ENCODE measurements at places on chromosomes 7 and 10.
A peak's percentile ranks its signal among the peaks of the same experiment; 100 is the strongest.

DNA sequence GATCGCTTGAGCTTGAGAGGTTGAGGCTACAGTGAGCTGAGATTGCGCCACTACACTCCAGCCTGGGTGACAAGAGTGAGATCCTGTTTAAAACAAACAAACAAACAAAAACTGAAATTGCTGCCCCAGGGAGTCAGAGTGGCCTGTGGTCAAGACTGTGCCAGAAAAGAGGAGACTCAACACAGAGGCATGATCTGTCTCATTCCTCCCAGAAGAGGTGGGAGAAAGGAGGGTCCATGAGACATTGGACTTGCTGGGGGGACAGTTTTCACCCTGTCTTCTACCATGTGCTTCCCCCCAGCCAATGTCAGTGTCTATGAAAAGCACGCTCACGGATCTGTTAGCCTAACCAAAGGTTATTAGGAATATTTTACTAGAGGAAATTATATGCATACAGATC, 3.2 kb downstream of the ZNF853 start:
- DNase-seq: no peak

- no peak for DNase-seq
These were observed 177.1 kb downstream of the USP6NL start for GRCh38 chr10:11434324-11434723.

- no peak for DNase-seq
These were observed 650 bp downstream of the UBE2D1 start for GRCh38 chr10:58335306-58336005.

GRCh38 chr7:27173956-27174873, at the start of gene HOXA10:
HOXA10 (minus strand) TSS chr7:27174320; CDS start chr7:27174306, 14 bp downstream.
- DNase-seq: no peak

- no peak for DNase-seq
These were observed 317.7 kb downstream of the GLRX3 start for GRCh38 chr10:130453721-130454542.

- no peak for DNase-seq
These were observed 90.0 kb downstream of the GATA3 start for GRCh38 chr10:8144496-8144895.

GRCh38 chr10:71530781-71531180, 134.1 kb downstream of the CDH23 start:
- no peak for DNase-seq

DNA sequence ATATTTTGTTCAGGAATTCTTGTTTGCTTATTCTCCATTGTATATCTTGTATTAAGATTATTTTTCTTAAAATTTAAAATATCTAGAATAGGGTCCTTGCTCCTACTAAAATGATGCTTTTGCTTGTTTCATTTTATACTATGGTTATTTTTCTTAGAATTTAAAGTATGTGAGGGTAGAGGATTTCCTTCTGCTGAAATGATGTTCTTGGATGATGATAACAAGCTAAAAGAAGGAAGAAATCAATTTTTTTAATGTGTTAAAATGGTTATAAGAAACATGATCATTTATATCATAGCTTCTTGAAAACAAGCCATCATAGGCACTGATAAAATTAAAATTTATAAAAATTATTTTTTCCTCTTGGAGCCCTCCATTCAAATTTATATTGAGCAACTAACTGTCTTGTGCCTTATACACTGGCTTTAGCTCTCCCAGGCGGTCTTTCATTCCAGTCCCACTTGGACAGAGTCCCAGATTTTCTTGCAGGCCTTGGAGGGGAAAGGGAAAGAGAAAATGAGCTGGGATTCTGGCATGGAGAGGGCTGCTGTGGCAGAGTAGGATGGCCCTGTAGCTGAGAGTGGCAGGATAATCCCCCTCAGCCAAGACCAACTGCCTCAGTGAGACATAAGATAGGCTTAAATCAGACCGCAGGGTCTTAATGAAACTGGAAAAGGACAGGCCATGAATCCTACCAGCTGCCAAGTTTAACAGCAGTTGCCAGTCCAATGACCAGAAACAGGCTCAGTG, 60.2 kb downstream of the DNAJB9 start:
- no peak for DNase-seq

GRCh38 chr7:158812684-158813083, 16.6 kb downstream of the ESYT2 start:
- no peak for DNase-seq

DNA sequence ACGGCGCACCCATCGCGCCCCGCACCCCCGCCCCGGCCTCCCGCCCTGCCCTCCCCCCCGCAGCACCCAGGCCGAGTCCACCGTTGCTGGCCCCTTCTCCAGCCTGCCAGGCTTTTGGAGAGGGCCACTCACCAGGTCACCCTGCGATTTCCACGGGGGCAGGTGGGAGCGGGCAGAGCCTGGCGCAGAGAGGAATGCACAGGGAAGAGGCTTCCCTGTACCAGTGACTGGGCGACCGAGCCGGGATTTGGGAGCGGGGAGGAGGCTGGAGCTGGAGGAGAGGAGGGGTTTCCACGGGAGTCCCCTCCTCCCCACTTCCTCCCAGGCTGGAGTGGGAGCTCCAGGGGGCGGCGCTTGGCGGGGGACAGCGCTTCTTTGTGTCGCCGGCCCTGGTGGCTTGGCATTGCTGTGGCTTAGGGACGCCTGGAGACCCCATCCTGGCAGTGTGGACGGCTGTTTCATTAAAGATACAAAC, 19.3 kb downstream of the TCAF1 start:
- DNase-seq: no peak

DNA sequence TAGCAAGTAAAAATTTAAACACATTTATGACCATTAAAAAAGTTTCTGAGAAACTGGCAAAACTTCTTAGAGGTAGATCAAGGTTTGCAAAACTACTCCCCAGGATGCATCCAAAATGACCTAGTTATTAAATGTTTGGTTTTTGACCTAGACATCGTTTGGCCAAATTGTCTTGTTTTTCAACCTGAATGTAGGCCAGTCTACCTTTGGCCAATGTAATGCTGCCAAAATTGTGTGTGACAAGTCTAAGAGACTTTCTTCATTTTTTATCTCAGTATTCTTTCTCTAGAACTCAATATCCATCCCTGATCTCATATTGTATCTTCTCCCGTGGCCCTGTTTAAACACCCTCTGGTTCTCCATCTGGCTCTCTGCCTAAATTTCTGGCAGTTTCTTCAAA, 202.0 kb downstream of the CXCL12 start:
- DNase-seq: no peak

GRCh38 chr7:70533614-70534013, 598.3 kb upstream of the GALNT17 start:
- no peak for DNase-seq

GRCh38 chr10:126021833-126022500, 125.6 kb downstream of the FANK1 start:
- no peak for DNase-seq

DNA sequence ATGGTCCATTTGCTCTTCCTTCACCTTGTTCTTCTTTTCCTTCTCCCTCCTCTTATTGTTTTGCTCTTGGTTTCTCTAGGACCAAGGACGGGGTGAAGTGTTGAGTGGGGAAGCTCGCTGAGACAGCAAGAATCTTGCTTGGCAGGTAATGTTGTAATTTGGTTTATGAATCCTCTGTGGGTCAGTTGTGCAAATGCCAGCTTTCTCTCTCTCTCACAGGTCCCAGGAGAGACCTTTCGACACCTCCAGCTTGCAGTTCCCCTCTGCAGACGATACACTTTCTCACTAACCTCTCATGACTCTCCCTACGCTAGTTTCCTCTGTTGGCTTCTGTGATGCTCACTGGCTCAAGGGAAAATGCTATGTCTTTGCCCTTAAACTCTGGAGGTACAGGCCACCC, 77.0 kb downstream of the FRMD4A start:
- no peak for DNase-seq

DNA sequence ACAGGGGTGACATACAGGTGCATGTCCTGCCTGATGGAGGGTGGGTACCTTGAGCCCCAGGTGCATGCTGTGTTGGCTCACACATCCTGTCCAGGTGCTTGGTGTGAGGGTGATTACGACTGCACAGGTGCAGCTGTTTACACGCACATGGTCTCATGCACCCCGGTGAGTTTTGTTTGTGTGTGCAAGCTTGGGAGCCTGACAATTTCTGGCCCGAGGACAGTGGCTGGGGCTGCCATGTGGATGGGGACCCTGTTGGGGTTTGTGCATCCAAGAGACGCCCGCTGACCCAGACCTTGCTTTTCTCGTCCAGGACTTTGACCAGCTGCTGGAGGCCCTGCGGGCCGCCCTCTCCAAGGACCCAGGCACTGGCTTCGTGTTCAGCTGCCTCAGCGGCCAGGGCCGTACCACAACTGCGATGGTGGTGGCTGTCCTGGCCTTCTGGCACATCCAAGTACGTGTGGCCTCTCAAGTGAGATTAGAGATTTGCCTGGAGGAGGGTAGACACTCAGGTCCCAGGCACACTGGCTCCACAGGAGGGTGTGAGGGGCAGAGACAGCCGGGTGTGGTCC, 61.7 kb downstream of the PRF1 start:
- no peak for DNase-seq

DNA sequence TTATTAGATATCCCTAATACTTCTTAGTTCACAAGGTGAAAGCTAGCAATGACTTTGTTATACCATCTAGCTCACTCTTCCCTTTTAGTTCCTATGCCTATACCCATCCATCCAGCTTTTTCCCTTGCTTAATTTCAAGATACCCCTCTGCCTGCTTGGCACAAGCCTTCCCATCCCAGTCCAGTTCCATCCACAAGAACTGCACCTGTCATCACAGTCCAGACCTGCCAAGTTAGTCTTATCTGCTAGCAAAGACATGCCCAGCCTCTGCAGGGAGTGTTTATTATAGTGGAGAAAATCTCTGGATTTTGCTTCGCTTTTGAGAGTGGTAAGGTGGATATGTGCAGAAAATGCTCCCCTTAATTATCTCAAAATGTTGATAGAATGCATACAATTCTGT, 158.2 kb downstream of the ST7 start:
- no peak for DNase-seq

DNA sequence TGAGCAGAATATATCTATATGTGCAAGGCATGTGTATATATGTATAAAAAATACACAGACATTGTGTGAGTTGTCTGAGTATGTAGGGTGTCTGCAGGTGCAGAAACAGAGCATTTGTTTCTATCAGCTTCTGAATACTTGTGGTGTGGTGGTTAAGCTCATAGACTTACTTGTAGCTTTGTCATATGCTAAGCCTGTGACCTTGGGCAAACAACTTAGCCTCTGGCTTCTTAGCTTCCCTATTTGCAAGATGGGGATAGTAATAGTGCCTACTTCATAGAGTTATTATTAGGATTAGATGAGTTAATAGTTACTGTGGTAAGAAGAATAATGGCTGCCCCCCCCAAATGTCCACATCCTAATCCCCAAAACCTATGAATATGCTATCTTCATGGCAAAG, 28.2 kb upstream of the PAX2 start:
- DNase-seq: no peak

DNA sequence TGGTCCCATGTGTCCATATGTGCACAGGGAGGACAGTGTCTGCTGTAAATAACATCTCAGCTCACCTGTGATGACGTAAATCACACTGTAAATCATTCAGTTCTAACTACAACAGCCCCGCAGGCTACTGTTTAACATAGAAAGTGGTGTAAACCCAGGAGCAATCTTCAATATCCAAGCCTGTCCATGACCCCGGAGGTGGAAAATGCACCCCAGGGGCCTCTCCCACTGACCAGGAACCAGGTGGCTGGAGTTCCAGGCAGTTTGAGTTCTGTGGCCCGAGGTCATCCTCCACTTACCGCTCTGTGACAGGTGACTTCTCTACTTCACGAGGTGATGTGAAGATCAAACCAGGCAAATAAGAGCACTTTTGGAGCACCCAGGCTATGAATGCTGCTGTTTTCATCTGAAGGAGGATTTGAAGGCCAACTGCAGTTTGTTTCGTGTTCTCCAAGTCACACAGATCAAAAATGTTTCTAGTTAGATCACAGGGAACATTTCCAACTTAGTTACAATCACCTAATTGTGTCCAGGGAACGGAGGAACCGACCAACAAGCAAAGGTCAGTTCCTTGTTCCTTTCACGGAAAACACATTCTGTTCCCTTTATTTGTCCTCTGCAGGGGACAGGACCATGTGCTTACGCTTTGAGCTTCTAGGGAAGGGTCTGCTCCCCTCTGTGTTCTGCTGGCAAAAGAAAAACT, 131.8 kb downstream of the WDR37 start:
- DNase-seq: no peak

GRCh38 chr7:50283731-50284130, 20.8 kb upstream of the IKZF1 start:
- DNase-seq: peak; percentile 59

- no peak for DNase-seq
These were observed 1.8 kb downstream of the INPP5A start for GRCh38 chr10:132539431-132539839.

- DNase-seq: peak; percentile 81
These were observed at the start of gene AGK for GRCh38 chr7:141551094-141551781. AGK (plus strand) TSS chr7:141551410; CDS start chr7:141555467, 4,057 bp downstream.

GRCh38 chr10:124827474-124827873, 25.9 kb downstream of the ABRAXAS2 start:
- DNase-seq: peak; percentile 60

DNA sequence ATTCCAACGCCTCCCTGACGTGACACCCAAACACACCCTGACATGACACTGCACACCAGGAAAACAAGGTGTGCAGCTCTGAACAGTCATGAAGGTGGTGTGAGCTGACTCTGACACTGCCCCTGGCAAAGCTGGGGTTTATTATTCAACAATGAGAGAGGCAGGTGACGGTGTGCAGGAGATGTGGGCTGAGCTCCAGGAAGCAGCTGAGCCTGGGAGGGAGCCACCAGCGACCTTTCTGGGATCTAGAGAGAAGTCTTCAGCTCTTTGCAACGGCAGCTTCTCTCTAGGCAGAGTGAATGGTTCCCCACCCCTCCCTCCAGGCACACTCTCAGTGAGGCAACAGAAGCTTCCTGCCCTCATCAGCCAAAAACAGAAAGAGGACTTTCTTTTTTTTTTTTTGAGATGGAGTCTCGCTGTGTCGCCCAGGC, 65.6 kb downstream of the SH3PXD2A start:
- no peak for DNase-seq

- no peak for DNase-seq
These were observed 55.2 kb upstream of the FAM133B start for GRCh38 chr7:92645114-92646061.

GRCh38 chr10:28020080-28020860, 21.4 kb upstream of the ODAD2 start:
- no peak for DNase-seq

DNA sequence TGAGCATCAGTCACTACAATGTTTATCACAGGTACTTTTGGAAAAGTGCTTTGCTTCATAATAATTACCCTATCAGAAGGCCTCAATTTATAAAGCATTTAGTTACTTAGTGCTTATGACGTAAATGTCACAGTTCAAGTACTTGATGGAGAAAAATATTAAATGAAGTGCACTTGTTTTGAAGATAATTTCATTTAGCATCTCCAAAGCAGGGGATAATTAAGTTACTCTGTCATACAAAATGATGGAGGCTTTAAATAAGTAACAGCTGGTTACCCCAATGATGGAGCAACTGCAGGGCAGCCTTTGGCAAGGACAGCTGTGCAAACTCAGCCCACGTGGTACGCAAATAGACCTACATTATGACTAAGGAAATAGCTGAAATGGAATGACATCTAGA, 768.8 kb downstream of the GRM8 start:
- no peak for DNase-seq

Data from inflammatory macrophage treated with lipopolysaccharide for 1 hour (primary cell).